ENCODE measurements at places on chromosomes 1 and 21. TPM values are rescaled to one million over a fixed set of nuclear protein-coding genes. Genes with fewer than 3 reads are reported as not detected.

LRRC71 gene
- polyA plus RNA-seq: not detected

SH2D2A gene
- not detected for polyA plus RNA-seq

NLRP3 gene
- polyA plus RNA-seq: 12.5 TPM

ABCD3 gene
- polyA plus RNA-seq: 40.8 TPM

IL19 gene
- polyA plus RNA-seq: not detected

HSPA6 gene
- 0.62 TPM for polyA plus RNA-seq

PPM1J gene
- polyA plus RNA-seq: 24.7 TPM

TMPRSS15 gene
- polyA plus RNA-seq: not detected

WNT4 gene
- not detected for polyA plus RNA-seq

VCAM1 gene
- polyA plus RNA-seq: 0.71 TPM

ELF3 gene
- polyA plus RNA-seq: not detected

GBP7 gene
- not detected for polyA plus RNA-seq

S100A9 gene
- polyA plus RNA-seq: not detected

SELENOF gene
- polyA plus RNA-seq: 518 TPM

SLC44A5 gene
- polyA plus RNA-seq: 4.6 TPM

FAM167B gene
- not detected for polyA plus RNA-seq

Measured in Purkinje cell (primary cell).